ENCODE measurements at places on chromosomes 5 and 9.

DNA sequence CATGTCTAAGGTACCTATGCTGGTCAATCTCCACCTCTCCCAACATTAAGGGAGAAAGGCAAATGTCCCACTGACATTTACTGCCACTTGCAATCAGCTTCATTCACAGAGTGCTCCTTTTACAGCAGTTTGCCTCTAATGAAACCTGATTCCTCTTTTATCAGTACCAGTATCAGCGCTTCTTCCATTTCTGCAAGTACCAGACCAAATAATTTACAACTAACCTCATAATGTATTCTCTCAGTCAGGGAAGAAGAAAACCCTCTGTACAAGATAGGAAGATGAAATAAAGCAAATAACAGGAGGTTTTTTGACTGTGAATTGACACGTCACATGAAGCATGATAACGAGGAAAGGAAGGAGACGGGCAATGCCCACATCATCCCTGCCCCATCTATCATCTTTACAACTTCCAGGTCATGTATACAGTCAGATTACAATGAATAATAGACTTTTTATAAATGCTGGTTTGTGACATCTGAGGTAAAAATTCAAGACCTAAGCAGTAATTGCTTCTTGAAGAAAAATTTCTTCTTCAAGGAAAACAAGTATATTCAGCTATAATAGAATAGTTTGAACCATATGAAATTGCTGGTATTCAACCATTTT is 21.9 kb downstream of the ABITRAM start:
- no peak for DNase-seq

DNA sequence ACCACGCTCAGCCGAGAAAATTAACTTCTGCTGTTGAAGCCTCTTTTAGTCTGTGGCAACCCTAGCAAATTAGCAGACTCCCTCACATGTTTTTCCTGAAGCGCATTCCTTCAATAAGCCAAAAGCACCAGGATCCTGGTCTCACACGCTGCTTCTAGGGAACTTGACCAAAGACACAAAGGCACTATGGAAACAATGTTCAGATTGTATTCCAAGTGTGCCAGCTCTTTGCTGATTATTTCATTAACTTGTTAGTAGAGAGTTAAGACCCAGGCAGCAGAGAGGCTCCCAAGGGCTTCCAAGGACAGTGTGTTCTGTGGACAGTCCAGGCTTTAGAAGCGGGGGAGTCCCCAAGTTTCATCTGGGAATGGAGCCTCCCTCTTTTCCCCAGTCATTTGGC is 94.4 kb upstream of the BASP1 start:
- no peak for DNase-seq

DNA sequence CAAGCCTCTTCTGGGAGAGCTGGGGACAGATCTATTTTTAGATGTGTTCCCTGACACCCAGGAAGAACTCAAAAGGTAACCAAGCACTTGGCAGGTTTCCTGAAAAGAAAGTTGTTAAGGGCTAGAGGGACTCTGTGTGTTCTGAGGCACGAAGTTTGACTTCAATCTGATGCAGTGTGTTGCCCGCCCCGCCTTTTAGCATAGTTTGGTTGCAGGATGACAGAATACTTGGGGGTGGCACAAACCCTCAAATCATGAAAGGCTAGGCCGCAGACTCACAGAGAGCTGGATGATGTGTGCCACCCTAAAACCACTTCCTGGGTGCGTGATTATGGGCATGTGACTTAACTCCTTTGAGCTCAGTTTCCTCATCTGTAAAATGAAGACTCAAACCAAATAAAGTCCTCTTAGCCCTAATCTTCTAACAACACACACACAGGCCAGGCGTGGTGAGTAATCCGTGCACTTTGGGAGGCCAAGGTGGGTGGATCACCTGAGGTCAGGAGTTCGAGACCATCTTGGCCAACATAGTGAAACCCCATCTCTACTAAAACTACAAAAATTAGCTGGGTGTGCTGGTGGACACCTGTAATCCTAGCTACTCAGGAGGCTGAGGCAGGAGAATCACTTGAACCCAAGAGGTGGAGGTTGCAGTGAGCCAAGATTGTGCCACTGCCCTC is 12.8 kb upstream of the NDFIP1 start:
- DNase-seq: no peak

DNA sequence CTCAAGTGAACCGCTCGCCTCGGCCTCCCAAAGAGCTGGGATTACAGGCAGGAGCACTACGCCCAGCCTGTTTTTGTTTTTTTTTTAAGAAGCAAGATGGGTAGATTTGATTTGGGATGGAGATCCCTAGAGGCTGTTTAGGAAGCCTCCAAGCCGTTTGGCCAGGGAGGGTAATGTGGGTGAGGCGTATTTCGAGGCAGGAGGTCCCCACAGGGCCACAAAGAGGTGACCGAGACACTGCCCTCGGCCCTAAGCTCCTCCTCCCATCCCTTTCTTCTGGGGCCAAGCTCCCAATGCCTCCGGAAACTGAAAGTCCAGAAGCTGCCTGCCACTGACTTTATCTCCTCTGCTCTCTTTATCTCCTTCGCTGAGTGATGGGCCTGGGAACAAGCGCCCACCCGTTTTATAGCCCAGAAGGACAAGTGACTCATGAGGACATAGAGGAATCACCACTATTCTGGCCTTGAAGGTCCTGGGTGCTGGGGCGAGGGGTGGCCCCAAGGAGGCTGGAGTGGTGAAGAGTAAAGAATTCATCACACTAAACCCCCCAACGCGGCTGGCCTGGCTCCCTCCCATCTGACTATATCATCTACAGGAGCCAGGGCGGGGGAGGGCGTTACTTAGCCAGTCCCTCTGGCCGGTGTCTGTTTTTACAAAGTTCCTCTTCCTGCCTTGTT is 2.0 kb upstream of the RALGDS start:
- no peak for DNase-seq

- no peak for DNase-seq
Observed at GRCh38 chr5:138654281-138654867, 79.2 kb upstream of the HSPA9 start.

- no peak for DNase-seq
Observed at GRCh38 chr5:25974451-25974850, 1063.9 kb downstream of the CDH9 start.

DNA sequence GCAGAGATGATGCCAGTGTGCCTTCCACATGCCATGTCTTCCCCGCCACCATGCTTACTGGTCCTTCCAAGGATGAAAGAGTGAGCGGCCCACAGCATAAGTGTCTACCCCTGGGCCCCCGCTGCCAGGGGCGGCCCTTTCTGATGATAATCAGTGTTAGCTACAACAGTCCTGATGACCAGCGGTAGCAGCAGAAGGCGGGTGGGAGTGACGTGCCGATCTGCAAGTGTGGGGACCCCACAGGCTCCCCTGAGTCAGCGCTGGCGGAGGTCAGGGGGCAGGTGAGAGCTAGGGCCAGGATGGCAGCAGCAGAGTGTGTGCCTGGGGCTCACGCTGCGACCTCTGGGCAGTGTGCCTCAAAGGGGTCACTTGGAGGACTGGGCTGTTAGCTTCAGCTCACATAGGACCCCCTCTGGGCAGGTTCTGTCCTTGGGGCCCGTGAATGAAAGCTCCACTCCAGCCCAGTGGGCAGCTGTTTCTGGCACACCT is 80.4 kb downstream of the HMCN2 start:
- DNase-seq: no peak

DNA sequence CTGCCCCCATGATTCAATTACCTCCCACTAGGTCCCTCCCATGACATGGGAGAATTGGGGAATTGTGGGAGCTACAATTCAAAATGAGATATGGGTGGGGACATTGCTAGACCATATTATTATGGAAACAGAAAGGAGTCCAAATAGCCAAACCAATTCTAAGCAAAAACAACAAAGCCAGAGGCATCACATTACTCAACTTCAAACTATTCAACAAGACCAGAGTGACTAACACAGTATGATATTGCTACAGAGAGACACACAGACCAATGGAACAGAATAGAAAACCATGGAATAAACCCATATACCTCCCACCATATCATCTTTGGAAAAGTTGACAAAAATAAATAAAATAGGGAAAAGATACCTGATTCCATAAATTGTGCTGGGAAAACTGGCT is 710.5 kb upstream of the CDH9 start:
- no peak for DNase-seq

GRCh38 chr9:117545846-117546245 is 131.0 kb upstream of the ASTN2 start:
- DNase-seq: no peak

DNA sequence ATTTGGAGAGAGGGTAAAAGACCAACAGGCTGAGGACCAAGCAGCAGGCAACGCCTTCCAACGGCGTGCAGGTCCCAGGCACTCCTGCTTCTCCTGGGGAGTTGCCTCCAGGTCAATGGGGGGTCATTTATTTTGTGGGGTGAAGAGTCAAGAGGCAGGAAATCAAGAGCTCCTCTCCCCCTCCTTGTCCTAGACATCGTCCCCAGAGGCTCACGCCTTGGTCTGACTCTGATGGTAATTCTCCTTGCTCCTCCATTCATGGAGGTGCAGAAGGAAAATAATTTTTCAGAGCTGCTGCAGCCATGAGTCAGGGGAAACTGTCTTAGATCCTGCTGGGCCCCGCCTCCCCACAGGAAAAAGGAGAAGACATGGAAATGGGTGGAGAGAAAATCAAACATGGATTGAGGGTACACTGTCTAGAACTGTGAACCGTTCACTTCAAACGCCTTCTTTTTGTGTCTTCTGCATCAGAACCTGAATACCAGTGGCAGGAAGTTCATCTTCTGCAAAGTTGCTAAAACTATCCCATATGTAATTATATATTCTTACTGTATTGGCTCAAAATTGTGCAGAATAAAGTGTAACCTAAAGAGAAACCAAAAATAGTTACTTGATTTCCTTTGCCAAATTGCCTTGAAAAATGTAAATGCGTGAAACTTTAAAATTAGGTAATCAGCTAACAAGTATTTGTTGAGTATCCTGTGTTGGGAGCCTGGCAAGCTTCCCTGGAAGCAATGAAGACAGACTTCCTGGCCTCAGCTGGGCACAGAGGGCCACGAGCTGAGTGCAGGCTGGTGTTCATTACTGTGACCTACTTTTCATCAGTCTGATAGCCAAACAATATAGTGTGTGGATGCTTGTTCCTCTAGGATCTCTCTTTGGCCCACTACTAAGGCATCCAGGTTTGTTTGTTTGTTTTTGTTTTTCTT is 142.0 kb downstream of the CMYA5 start:
- no peak for DNase-seq

DNA sequence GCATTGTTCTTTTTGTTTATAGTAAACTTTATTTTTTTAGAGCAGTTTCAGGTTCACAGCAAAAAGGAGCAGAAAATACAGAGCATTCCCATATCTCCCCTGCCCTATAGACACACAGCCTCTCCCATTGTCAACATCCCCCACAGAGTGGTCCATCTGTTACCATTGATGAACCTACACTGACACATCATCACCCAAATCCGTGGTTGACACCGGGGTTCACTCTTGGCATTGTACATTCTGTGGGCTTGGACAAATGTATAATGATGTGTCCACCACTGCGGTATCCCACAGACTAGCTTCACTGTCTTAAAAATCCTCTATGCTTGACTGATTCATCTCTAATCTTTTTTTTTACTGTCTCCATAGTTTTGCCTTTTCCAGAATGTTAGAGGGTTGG is 120.7 kb upstream of the SPATA31C2 start:
- no peak for DNase-seq

GRCh38 chr9:90189306-90189705 is 453.3 kb downstream of the DIRAS2 start:
- DNase-seq: no peak

DNA sequence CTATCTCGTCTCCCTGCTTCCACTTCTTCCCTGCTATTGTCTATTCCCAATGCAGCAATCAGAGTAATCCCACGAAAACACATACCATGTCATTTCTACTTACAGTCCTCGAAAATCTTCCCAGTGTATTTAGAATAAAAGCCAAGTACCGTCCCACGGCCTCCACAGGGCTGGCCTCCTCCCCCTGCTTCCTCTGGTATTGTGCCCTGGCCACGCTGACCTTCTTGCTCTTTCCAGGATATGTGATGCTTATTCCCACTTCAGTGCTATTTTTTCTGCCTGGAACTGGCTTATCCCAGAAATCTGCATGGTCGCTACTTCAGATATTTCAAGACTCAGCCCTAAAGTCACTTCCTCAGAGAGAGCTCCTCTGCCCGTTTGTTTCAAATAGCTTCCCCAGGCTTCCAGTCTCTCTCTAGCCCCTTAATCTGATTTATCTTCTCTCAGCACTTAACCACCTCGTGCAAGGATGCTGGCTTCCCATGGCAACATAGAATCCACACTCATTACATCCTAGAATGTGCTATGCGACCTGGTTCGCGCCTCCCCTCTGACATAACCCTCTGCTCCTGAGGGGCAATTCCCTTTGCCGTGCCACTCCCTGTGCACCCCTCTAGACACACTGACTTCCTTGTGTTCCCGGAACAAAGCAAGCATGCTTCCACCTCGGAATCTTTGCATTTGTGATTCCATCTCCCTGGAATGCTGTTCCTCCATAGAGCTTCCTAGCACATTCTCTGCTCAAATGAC is 365.9 kb downstream of the ZSWIM6 start:
- no peak for DNase-seq

GRCh38 chr5:178389026-178389729 is 156.6 kb upstream of the PHYKPL start:
- no peak for DNase-seq

Measured in RWPE2 (cell line).